ENCODE measurements at places on chromosomes 2 and 18.

DNA sequence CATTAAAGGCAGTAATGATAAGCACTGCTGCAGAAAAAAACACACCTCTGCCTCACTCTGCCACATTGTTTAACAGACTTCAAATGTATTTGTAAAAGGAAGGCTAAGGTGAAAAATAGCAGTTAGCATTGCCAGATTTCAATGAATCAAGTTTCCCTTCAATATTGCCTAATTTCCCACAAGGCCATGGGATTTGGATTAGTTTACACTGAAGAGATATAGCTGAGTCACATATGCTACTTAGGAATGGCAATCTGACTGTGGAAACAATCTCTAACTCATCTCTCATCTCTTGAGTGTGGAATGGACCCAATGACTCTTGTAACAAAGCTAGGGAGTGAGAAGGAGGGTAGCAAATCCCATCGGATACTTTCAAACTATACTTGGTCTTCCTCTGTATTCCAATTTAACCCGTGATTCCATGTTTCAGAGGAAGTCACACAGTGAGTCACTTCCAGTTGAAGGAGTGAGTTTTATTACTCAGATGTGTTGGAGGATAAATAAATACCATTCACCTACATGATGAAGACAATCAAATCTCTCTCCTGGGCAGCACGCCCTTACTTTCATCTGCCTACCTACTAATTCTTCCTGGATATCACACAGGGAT is 5.1 kb downstream of the B4GALT6 start:
- DNase-seq: no peak

- no peak for DNase-seq
Observed at GRCh38 chr2:85231468-85231805, 96.4 kb downstream of the TGOLN2 start.

GRCh38 chr2:98730707-98731040 is 258 bp downstream of the MGAT4A start:
- no peak for DNase-seq

- DNase-seq: no peak
Observed at GRCh38 chr18:46761059-46761769, 4.4 kb upstream of the ST8SIA5 start.

DNA sequence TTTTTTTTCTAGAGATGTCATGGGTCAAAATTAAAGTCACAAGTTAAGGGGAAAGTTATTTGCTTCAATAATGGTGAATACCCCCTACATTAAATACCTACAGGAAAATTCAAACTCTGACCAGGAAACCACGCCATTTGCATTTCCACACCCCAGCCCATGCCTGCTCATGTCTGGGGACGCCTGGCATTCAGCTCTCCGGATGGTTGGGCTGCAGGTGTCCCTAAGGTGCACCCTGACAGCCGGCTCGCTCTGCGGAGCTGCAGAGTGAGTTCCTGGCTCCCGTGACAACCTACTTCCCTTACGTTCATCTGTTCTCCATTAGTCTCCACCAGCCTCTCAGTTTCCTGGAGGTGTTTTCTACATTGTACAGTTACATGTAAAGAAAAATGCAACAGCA is 122.7 kb upstream of the RIOK3 start:
- DNase-seq: no peak

- no peak for DNase-seq
Observed at GRCh38 chr18:52333860-52334259, 6.1 kb upstream of the DCC start.

DNA sequence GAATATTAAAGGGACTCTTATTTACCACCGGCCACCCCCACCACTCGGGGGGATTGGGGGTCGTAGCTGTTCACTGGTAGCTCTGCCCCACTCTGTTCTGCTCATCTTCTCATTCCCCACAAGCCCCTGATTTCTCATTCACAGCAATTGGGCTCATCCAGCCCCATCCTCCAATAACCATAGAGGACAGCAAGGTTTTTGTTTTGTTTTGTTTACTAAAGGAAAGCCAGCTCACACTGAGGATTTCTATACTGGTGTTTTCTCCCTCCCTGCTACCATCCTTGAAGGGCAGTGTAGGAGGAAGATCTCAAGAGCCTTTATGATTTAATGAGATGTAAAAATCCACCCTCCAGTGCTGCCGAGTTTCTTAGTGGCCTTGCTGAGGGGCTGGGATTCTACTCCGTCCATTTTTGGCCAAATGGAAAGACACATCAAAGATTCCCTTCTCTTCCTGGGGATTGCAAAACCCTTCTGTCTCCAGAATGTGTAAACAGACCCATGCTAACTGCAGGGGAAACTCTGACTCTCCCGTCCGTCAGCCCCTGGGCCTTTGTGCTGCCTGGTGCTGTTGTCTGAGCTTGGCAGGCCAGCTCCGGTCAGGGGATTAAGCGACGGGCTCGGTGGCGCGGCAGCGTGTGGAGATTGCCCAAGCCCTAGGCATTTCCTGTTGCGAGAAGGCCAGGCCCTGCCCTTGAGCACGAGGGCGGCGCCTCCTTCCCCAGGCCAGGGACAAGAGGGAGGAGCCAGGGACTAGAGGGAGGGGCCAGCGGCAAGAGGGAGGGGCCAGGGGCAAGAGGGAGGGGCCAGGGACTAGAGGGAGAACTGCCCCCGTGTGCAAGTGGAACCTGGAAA is 165.0 kb downstream of the ANTXR1 start:
- DNase-seq: peak; percentile 37

DNA sequence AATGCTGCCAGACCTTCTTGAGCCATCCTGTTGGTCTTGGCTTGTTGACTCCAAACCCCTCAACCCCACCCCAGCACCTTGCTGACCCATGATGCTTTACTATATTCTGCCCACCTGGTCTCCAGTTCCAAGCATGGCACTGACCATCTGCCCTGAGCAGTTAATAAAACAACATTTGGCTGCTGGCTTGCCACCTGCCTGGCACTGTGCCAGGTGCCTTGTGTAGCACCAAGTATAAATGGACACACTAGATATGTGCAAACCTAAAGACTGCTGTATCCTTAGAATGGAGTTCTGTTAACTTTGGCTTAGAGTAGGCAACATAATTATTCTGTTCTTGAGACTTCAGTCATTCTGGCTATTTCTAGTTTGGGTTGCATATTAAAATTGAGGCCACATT is 91.4 kb downstream of the ACSL3 start:
- DNase-seq: no peak

- DNase-seq: no peak
Observed at GRCh38 chr2:235543851-235544688, 50.2 kb downstream of the AGAP1 start.

DNA sequence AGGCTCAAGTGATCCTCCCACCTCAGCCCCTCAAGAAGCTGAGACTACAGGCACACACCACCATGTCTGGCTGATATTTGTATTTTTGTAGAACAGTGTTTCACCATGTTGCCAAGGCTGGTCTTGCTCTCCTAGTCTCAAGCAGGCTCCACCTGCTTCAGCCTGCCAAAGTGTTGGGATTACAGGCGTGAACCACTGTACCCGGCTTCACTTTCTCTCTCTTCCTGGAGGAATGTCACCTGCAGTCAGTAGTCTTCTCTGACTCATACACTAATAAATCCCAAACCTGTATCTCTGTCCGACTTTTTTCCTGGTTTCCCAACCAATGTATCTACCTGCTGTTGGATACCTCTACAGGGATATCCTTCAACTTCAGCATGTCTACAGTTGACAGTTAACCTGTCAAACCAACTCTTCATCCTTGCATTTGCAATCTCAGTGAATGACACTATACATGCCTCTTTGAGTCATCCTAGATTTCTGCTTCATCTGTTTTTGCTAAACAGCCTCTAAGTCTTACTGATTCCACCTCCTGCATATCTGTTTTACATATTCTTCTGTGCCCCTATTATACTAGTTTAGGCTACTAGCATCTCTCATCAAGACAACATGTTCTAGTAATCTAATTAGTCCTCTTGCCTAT is 54.5 kb downstream of the RBBP8 start:
- no peak for DNase-seq

DNA sequence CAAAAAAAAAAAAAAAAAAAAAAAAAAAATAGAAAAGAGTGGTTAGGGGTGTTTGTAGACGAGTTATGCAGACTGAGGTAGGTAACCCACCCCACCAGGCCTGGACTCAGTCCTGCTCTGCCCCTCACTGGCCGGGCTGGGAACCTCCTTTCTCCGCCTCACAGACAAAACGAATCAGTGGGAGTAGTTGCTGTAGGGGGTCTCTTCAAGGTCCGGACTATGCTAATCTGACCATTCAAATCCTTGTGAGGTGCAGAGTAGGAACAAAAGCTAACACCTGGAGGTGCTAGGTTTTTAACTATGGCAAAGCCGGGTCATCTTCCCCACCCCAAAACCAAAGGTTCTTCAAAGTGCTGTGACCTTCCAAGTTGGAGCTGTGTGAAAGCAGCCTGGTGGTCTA is 223.7 kb downstream of the SLC4A3 start:
- DNase-seq: no peak

DNA sequence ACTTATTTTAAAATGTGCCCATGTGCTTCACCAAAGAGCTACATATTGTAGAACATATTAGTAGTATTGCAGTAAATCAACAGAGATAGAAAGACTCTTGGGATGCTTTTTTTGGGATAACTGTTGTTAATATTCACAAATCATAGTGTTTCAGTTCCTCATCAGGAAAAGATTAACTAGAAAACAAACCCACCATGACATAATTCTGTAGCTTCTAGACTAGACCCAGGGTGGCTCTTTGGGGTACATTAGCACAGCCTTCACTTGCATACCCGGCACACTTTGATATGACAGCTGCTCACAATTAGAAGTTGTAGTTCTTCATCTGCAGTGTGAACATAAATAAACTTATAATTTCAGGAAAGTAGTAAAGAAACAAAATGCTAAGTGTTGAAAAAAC is 154.2 kb downstream of the ATP9B start:
- no peak for DNase-seq

DNA sequence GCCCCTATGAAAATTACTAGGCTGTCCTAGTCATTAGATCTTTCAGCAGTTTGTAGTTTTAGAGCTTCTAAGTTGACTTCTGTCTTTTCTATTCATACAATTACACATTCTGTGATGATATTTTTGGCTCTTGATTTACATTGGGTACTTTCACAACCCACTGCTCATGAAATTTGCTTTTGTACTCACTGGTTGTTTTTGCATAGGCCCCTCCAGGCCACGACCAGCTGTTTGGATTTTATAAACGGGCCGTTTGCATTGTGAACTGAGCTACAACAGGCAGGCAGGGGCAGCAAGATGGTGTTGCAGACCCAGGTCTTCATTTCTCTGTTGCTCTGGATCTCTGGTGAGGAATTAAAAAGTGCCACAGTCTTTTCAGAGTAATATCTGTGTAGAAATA is 193.8 kb downstream of the RPIA start:
- DNase-seq: no peak

- no peak for DNase-seq
Observed at GRCh38 chr18:59906203-59906602, 6.4 kb downstream of the PMAIP1 start.

- no peak for DNase-seq
Observed at GRCh38 chr2:201215963-201216362, 33.0 kb downstream of the CASP10 start.

DNA sequence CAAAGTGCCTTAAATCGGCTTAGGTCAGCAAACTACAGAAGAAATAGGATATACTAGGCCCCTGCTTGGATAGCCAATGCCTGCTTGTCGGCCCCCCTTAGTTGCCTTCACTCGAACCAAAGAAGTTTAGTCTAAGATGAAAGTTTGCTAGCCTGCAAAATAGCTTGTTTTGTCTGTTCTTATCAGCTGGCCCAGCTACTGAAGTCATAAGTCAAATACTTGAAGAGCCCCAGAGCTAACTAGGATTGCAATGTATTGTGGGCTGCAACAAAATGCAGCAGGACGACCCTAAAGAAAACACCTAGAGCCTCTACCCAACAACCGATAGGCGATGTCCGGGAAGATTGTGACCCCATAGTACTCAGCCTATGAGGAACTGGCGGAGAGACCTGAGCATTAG is 183.5 kb upstream of the HS6ST1 start:
- DNase-seq: no peak
